ENCODE measurements at places on chromosomes 13 and 19.

DNA sequence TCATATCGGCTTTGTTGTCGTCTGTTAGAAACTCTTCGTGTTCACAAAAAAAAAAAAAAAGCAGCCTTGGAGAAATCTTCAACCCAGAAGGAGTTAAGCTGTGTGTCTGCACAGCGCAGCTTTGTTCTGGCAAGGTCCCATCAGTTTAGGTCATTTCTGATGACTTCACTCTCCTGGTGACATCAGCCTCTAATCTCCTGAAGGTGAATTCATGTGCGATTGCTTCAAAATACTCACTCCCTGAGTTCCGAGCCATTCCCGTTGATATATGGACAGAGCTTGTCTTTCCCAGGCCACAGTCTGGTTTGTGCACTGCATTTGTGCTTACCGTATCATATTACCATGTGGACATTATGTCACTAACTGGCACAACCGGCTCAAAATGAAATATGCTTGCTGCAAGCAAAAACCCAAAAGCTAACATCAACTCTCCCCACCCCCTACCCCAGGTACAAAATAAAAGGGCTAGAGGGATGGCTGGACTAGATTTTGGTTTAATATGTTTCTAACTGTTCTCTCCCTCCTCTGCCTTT, 342.4 kb downstream of the KCNRG start:
- DNase-seq, result peak; percentile 73

- DNase-seq, result no peak
Observed at GRCh38 chr13:51297556-51297955, 41.9 kb upstream of the SERPINE3 start.

DNA sequence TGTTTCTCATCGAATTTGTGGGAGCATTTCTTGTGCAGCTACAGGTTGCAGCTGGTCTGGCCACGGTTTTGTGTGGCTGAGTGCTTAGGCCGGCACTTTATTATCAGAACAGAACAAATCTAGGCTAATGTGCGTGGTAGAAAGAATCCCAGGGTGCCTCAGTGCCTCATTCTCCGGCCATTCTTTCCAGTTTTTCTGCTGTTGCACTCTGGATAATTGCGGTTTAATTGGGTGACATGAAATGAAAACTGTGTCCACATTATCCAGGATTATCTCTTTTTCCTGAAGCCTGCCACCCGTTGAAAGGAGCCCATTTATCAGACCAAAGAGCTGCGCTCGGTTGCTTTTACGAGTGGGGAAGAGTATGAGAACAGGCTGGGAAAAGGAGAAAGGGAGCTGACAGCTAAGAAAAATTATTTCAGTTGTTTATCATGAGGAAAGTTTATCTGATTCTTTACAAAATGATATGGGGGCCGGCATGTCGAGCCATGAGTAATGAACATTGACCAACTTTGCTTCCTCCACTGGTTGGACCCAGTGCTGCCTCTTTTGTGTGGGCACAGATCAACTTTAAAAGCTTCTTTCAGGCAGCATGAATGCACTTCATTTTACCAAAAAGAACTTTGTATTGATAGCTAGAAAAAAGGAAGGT, 117.0 kb upstream of the SOX21 start:
- no peak for DNase-seq

DNA sequence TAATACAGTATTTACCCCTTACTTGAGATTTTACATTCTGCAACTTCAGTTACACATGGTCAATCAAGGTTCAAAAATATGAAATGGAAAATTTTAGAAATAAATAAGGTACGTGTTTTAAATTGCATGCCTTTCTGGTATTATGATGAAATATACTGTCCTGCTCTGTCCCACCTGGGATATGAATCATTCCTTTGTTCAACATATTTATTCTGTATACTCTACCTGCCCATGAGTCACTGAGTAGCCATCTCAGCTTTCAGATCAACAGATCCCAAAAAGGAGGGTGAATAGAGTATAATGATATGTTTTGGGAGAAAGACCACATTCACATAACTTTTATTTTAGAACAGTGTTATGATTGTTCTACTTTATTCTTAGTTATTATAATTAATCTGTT, 37.8 kb downstream of the STOML3 start:
- no peak for DNase-seq

- DNase-seq, result no peak
Observed at GRCh38 chr19:8973501-8974091, 36.6 kb downstream of the MUC16 start.

DNA sequence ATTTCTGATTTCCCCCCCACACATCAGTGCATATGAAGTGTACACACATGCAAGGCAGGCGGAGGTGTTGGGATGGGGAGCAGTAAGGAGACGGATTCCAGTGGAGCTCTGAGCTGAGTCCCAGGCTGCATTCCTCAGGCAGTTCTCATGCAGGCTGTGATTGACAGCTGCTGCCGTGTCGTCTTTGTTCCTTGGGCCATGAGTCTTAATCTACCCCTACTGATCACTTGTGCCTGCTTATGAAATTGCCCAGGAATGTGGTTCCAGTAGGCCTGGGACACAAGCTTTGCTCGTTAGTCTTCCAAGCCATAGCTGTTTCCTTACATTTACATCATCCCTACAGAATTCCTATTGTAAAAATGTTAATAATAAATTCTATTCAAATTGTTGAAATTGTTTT, 1241.9 kb downstream of the UQCRFS1 start:
- no peak for DNase-seq

DNA sequence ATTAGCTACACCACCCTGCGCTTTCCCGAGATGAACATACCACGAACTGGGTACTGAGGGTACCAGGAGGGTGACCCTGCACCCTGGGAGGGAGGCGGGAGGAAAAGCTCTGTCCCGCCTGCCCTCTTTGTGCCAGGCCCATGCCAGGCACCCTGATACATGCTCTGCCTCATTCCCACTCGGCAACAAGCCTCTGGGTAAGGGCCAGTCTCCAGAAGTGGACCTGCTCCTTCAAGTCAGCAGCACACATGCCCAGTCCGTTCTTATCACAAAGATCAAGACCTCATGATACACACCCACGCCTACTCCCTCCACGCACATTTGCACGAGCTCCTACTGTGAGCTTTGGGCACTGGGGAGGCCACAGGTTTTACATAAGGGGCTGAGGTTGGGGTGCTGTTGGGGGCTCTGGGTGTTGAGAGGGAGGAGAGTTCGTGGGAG, 2.0 kb upstream of the FFAR1 start:
- no peak for DNase-seq

DNA sequence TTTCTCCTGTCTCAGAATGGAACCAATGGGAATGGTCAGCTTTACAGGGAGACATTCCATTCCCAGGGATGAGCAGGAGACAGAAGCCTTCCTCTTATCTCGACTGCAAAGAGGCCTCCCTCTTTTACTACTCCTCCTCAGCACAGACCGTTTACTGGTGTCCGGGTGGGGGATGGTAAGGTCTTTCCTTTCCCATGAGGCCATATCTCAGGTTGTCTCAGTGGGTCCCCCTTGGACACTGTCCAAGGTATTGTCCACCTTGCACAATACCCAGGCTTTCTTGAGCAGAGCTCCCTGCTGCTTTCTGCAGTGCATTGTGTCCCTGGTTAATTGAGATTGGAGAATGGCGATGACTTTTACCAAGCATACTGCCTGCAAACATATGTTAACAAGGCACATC, 7.5 kb upstream of the ZNF808 start:
- DNase-seq, result no peak

GRCh38 chr13:33004511-33004910, 11.7 kb upstream of the KL start:
- peak; percentile 10 for DNase-seq

GRCh38 chr13:45662162-45662561, 40.0 kb upstream of the CBY2 start:
- no peak for DNase-seq

- DNase-seq, result no peak
Observed at GRCh38 chr13:45861322-45861721, 9.8 kb upstream of the SIAH3 start.

- DNase-seq, result no peak
Observed at GRCh38 chr13:24090049-24090448, 70.5 kb upstream of the SPATA13 start.

GRCh38 chr19:15828121-15828610, 12.7 kb upstream of the OR10H1 start:
- DNase-seq, result no peak

GRCh38 chr19:488505-489417, 7.5 kb upstream of the MADCAM1 start:
- peak; percentile 89 for DNase-seq

DNA sequence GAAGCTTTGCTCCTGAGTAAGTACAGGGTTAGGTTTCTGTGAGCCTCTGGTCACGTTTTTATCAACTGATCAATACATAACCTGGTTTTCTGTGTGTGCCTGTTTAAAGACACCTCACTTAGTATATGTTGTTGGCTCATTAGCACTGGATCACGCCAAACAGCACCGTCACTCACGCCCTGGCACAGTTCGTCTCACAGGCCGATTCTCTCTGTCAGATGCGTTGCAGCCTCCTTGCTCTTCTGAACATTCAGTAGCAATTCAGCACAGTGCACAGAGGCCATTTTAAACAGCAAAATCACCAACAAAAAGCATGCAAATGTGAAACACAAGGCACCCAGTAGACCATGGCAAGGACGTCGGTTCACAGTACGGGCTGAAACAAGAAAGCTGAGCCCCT, 288.5 kb downstream of the IRS2 start:
- no peak for DNase-seq

GRCh38 chr19:12952488-12953137, 4.4 kb downstream of the GADD45GIP1 start:
- peak; percentile 88 for DNase-seq

DNA sequence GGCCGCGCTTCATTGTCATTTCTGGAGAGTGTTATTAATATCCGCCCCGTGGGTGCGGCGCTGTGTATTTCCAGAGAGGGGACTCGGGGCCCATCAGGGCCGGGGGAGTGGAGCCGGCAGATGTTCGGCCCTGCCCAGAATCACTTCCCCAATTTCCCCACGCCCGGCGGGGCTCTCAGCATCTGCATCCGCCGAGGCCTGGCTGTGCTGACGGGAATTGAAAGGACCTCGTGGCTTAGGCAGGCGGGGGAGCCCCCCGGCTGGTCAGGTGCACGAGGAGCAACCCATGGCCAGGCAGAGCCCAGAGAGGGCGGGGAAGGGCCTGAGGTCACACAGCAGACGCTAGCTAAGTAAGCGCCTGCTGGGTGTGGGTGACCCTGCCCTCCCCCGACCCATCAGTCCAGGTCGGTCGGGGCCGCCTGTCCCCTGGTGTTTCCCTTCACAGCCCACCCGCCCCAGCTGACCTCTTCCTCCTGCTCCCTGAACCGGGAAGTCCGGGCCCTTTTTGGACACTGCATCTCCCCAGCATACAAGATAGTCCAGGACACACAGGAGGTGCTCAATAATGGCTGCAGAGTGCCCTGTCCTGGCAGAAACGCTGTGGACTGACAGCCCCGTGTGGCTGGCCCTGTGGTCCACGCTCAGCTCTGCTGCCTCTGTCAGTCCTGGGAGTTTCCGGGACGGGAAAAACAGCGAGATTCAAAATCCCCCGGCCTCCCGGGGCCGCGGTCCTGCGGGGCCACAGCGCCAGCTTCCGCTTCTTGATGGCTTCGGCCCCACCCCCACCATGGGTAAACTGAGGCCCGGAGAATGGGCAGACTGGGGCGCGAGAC, 22.1 kb downstream of the ARID3A start:
- DNase-seq, result no peak

DNA sequence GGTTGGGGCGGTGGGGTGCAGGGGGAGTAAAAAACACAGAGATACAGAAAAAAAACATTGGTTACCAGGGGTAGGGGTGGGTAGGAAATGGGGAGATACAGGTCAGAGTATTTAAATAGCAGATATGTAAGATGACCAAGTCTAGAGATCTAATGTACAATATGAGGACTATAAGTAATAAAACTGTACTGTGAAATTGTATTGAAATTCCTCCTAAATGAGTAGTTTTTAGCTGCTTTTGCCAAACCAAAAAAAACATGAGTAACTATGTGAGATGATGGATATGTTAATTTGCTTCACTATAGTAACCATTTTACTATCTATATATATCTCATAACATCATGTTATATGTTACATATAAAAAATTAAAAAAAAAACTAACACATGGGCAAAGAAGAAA, 29.6 kb downstream of the VWA8 start:
- peak; percentile 34 for DNase-seq

GRCh38 chr13:46296115-46296822, 84.5 kb downstream of the LRRC63 start:
- peak; percentile 97 for DNase-seq

DNA sequence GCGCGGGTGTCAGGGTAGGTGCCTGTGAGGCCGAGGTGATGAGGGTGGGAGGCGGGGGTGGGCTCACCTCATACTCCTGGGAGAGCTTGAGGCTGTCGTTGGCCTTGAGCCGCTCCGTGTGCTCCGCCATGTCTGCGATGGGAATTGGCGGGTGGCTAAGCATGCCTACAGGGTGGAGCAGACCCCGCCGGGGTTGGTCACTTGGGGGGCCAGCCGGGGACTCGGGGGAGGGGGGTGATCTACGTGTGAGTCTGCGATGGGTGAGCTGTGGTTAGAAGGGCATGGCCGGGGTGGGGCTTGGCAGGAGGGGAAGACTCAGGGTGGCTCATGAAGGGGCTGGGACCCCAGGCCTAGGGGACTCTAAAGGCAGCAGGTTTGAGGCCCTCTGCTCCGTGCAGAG, 125.2 kb downstream of the PTPRS start:
- DNase-seq, result no peak

GRCh38 chr13:35984776-35985453, 146.3 kb downstream of the DCLK1 start:
- no peak for DNase-seq

DNA sequence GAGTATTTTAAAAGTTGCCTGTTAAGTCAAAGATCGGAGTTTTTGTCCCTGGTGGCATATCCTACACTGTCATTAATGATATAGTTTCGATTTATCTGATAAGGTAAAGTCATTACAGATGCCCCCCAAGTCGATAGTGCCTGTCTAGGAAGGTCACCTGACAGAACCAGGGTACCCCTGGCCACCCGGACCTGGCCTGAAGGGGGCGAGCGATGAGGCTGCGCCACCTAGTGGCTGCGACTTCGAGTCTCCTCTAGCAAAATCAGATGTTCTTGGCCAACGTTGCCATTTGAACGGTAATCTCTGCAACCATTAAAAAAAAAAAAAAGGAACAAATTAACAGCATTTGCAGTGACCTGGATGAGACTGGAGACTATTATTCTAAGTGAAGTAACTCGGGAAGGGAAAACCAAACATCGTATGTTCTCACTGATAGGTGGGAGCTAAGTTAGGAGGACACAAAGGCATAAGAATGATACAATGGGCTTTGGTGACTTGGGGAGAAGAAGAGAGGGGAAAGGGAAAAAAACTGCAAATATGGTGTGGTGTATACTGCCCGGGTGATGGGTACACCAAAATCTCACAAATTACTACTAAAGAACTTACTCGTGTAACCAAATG, 565.1 kb downstream of the LIG4 start:
- peak; percentile 28 for DNase-seq

GRCh38 chr13:86174622-86175021, 375.4 kb upstream of the SLITRK6 start:
- DNase-seq, result no peak
